ENCODE measurements at places on chromosomes 1 and 21. TPM values are rescaled to one million over a fixed set of nuclear protein-coding genes. Genes with fewer than 3 reads are reported as not detected.

DNA sequence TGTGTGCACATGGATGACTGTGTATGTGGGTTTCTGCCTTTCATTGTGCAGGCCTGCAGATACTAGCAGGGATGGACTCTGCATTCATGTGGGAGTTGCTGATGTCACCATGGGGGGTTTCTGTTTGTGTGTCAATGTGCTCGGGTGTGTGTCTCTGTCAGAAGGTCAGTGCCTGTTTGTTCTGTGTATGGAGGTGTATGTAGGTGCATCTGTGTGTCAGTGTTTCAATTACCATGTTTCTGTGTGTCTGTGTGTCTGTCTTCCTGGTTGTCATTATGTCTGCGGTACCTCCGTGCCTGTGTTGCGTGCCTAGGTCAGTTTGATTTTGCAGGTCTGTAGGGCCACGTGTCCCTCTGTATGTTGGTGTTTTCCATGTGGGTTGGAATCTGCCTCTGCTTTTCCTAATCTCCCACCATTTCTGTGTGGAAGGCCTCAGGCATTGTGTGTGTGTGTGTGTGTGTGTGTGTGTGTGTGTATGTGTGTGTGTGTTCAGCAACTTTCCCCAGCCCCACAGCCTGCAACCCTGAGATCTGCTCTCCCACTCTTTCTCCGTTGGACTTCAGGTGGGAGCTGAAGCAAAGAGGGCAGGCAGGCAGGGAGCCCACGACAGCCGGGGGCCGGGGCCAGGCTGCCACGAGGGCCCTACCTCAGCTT, 36.7 kb upstream of the WASF2 start:
- DNase-seq = no peak

DNA sequence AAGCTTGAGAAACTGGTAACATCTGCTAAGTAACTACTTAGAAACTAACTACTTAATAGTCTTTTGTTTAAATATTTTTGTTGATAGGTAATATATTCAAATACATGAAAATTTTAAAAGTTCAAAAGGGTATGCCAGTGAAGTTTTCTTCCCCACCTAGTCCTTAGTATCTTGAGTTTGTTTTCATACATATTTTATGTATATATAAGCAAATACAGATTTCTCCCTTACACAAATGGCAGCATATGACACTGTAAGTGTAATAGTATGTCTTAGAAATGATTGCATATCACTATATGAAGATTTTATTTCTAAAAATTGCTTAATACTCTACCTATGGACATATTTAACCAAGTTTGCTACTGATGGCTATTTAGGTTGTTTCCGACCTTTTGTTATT, 38.9 kb downstream of the MARK1 start:
- no peak for DNase-seq

DNA sequence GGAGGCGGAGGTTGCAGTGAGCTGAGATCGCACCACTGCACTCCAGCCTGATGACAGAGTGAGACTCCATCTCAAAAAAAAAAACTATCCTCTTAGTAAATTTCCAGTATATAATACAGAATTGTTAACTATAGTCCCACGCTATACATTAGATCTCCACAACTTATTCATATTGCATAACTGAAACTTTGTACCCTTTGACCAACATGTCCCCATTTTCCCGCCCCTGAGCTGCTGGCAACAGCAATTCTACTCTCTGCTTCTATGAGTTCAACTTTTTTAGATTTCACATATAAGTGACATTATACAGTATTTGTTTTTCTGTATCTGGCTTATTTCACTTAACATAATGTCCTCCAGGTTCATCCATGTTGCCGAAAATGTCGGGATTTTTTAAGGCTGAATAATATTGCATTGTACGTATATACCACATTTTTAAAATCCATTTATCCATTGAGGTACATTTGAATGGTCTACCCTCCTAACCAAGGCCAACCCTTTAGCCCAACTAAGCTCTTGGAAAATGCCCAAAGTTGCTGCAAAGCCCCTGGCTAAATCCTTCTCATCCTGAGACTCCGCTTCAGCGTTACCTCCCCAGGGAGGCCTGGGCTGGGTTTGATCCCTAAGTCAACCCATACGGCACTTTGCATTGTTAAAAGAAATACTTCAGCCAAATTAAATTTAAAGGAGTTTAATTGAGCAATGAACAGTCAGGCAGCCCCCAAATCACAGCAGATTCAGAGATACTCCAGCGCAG, 34.2 kb downstream of the NEK2 start:
- no peak for DNase-seq

DNA sequence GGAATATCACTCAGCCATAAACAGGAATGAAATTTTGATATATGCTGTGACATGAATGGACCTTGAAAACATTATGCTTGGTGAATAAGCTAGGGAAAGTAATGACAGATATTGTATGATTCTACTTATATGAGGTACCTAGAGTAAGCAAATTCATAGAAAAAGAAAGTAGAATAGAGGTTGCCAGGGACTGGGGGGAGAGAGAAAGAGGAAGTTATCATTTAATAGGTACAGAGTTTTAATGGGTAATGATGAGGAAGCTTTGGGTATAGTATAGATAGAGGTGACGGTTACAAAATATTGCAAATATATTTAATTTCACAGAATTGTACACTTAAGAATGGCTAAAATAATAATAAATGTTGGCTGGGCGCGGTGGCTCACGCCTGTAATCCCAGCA, 31.2 kb upstream of the ENSA start:
- no peak for DNase-seq

DNA sequence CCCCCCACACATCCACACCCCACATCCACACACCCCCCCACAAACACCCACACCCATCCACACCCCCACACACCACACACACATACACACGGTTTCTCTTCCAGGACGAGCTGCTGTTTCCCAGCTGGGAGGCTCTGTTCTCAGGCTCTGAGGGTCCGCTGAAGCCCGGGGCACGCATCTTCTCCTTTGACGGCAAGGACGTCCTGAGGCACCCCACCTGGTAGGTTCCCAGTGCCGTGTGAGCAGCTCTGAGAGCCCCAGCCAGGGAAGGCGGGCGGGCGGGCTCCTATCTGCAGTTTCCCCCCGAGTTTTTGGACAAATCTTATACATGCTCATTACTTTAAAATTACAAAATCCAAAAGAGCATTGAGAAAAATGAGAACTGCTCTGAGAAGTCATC, 31.2 kb downstream of the SLC19A1 start:
- no peak for DNase-seq

DNA sequence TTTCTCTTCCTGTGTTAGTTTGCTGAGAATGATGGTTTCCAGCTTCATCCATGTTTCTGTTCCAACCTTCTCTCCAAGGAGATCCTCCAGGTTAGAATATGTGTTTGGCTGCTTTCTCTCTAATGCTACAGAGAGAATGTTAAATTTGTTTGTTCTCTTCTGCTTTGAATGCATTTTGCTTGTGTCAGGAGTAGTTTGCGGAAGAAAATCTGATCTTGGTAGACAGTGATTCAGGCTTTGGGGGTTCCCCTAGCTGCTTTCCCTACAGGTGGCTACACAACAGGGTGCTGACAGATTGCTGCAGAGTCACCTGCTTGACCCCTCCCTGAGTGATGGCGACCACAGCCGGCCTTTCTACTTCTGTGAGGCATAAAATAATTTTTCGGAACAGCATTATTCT, 41.8 kb downstream of the MACO1 start:
- DNase-seq = no peak

DNA sequence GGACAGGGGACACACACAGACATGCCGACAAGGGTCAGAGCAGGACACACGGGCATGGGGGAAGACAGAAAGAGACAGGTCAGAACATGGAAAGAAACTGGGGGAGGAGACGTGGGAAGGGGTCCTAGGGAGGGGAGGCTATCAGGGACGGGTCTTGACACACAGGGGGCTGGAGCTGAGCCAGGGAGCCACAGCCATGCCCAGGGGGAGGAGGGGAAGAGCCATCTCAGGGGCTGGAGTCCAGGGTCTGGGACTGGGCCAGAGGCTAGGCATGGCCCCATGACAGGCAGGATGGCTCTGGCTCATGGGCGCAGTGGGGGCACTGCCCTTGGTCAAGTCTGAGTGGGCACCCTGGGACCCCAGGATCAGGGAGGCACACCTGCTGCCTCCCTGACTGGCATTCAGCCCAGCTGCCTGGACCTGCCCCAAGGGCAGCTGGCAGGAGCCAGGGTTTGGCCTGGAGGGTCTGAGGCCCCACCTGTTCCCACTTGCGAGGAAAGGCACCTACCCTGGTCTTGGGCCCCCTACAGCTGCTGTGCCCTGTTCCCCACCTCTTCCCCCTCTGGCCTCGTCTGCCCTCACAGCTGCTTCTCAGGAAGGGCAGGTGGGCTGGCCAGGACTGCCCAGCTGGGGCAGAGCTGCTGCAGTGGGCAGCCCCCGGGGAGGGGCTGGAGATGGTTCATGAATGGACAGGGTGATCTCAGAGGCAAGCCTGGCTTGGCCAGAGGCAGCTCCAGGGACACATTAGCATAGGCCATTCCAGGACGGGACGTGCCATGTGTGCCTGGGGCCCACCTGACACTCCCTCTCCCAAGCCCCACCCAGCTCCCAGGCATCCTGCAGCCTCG, 42.9 kb downstream of the HSPG2 start:
- DNase-seq = no peak

DNA sequence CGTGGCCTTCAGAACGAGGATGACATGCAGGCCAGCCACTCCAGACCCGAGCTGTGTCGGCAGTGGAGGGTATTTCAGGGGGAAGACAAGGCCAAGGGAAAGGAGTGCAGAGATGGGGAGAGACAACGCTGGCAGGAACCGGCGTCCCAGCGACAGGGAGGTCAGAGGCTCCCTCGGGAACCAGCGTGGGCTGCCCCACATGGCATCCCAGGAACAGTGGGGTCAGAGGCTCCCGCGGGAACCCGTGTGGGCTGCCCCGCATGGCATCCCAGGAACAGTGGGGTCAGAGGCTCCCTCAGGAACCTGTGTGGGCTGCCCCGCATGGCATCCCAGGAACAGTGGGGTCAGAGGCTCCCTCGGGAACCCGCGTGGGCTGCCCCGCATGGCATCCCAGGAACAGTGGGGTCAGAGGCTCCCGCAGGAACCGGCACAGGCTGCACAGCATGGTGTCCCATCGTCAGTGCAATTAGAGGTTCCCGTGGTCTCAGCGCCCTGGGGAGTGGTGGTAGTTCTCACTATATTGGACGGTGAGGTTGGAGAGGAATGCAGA, 43.0 kb downstream of the SLC19A1 start:
- no peak for DNase-seq

DNA sequence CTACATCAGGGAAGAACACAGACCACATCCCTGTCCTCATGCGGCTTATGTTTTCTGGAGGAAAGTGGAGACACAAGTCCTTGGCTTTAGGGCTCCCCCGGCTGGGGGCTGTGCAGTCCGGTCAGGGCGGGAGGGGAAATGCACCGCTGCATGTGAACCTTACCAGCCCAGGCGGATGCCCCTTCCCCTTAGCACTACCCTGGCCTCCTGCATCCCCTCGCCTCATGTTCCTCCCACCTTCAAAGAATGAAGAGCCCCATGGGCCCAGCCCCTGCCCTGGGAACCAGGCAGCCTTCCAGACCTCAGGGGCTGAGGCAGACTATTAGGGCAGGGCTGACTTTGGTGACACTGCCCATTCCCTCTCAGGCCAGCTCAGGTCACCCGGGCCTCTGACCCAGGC, 45.5 kb downstream of the TNNT2 start:
- no peak for DNase-seq

- DNase-seq = peak; percentile 73
Observed at GRCh38 chr1:15417059-15417934, 7.6 kb downstream of the EFHD2 start.

- no peak for DNase-seq
Observed at GRCh38 chr1:232999956-233000625, 49.7 kb downstream of the NTPCR start.

DNA sequence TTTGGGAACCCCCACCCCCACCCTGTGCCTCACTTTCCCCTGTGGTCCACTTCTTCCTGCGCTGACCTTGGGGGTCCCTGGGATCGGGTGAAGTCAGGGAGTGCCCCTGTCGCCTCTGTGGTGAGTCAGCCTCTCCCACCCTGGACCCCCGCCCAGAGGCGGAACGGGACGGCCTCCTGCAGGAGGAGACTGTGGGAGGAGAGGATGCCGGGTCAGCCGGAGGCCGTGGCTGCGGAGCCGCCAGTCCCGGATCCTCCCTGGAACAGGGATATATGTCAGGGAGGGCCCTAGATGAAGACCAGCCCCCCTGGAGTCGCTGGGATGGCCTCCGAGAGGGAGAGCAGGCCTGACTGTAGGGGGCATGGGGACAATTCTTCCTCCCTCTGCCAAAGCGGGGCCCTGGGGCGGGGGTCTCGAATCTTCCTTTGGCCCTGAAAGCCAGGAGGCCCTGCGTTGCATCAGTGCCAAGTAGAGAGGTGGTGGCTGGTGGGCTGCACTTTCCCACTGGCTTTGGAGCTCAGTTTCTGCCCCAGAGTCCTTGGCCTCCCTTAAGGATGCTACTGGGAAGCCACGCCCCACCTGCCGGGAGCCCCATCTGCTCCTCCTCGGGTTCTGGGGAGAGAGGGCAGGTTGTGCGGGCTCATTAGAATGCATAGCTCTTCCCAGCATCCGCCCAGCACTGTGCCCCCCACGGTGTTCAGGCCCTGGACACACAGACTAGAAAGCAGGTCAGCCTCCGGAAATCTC, 930 bp downstream of the ARHGEF10L start:
- no peak for DNase-seq

DNA sequence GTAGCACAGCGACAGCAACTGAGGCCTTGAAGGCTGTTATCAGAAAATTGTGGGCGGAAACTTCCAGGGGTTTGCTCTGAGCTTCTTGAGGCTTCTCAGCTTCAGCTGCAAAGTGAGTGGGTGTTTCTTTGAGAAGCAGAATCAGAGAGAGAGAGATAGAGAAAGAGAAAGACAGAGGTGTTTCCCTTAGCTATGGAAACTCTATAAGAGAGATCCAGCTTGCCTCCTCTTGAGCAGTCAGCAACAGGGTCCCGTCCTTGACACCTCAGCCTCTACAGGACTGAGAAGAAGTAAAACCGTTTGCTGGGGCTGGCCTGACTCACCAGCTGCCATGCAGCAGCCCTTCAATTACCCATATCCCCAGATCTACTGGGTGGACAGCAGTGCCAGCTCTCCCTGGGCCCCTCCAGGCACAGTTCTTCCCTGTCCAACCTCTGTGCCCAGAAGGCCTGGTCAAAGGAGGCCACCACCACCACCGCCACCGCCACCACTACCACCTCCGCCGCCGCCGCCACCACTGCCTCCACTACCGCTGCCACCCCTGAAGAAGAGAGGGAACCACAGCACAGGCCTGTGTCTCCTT, at the start of gene FASLG:
Gene FASLG, plus strand, starts transcription at position 233 of the 583 bp plus-strand sequence. Its CDS starts 99 bp downstream, at position 332.
- no peak for DNase-seq

Gene PDZK1IP1
- not detected for total RNA-seq

Gene CD1C
- total RNA-seq = not detected

Gene ADORA3
- total RNA-seq = 0.42 TPM
